ENCODE measurements at places on chromosomes 1 and 21. TPM values are rescaled to one million over a fixed set of nuclear protein-coding genes. Genes with fewer than 3 reads are reported as not detected.

Gene ARHGEF10L
- 142 TPM for polyA plus RNA-seq

Gene CD84
- polyA plus RNA-seq = not detected

Gene C1orf52
- polyA plus RNA-seq = 103 TPM

Gene AUNIP
- 0.48 TPM for polyA plus RNA-seq

Gene PLEKHG5
- 28.8 TPM for polyA plus RNA-seq

Gene DPH2
- 29.2 TPM for polyA plus RNA-seq

Gene PTGFRN
- 25.0 TPM for polyA plus RNA-seq

Gene RBM34
- polyA plus RNA-seq = 98.1 TPM

Gene FHAD1
- polyA plus RNA-seq = not detected

Gene NR5A2
- polyA plus RNA-seq = not detected

Gene LAPTM5
- polyA plus RNA-seq = not detected

Gene FMOD
- polyA plus RNA-seq = not detected

Gene AMY1A
- polyA plus RNA-seq = not detected

Gene RASAL2
- 73.3 TPM for polyA plus RNA-seq

Gene TNFRSF4
- polyA plus RNA-seq = not detected
